Naive thymus-derived CD8-positive, alpha-beta T cell (primary cell): ENCODE measurements at places on chromosomes 3 and 15.

GRCh38 chr15:73341886-73342600, 26.7 kb downstream of the HCN4 start:
- no peak for DNase-seq

DNA sequence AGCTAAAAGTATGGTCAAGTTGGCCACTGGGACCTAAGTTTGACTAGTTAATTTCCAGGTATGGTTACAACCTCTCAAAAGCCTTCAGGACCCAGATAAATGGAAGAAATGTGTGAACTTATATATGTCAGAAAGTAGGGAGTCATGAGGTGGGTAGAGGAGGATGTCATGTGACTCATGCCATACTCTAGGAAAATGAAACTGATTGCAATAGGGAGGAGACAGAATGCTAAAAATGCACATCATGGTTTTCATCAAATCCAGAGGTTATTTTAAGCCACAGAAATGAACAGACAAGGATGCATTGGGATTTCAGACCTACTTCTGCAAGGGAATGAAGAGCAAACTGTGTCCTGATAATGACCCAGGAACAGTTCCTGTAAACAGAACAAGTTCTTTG, 310.0 kb downstream of the EDEM1 start:
- no peak for DNase-seq

- DNase-seq, result no peak
These were observed 583.0 kb upstream of the ROBO1 start for GRCh38 chr3:80350771-80351170.

GRCh38 chr15:38029736-38030135, 95.3 kb downstream of the TMCO5A start:
- DNase-seq, result no peak

DNA sequence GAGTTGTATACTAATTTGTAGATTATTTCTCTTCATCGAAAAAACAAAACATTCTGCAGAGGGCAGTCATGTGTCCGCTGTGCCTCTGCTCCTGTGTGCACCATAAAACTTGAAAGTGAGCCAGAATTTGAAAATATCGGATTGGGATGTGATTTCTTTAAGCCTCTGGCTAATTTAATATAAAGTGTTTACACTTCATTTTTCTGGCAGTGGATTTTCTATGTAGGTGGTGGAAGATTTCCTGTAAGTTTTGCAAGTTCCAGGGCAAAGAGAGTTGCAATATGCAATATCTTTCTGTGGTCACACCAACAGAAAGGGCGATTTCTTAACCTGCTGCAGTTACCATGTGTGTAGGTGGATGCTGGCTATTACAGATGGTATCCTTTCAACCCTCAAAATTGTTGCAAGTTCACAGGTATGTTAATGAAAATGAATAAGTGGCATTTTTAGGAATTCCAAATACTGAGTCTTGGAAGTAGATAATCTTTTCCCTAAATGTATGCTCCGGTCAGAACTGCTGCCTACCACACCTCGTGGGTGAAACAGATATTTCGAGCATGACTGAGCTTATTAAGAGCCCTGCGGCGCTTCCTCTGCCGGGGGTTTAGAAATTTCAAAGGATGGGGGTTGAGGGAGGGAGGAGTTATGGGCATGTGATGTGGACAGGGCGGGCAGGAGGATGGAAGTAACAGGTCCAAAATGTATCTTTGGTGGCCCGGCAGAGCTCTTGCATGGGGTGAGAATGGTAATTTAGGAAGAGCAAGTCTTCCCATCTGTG, 134.0 kb downstream of the PGPEP1L start:
- no peak for DNase-seq

DNA sequence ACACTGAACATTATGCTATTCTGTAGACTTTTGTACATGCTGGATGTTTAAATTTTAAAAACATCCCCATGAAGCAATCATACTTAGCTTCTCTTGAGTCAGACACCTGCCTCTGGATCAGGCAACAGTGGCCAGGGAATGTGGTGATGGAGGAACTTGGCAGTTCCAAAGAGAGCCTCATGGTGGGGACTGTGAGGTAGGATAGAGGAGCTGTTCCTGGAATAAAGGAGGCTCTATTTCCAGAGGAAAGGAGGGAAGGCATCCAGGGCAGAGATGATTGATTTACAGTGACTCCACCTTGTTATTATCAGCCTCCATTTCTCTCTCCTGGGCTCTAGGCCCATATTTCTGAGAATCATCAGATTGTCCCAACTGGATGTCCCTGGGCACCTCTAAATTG, 35.0 kb upstream of the ABHD17C start:
- DNase-seq, result no peak

DNA sequence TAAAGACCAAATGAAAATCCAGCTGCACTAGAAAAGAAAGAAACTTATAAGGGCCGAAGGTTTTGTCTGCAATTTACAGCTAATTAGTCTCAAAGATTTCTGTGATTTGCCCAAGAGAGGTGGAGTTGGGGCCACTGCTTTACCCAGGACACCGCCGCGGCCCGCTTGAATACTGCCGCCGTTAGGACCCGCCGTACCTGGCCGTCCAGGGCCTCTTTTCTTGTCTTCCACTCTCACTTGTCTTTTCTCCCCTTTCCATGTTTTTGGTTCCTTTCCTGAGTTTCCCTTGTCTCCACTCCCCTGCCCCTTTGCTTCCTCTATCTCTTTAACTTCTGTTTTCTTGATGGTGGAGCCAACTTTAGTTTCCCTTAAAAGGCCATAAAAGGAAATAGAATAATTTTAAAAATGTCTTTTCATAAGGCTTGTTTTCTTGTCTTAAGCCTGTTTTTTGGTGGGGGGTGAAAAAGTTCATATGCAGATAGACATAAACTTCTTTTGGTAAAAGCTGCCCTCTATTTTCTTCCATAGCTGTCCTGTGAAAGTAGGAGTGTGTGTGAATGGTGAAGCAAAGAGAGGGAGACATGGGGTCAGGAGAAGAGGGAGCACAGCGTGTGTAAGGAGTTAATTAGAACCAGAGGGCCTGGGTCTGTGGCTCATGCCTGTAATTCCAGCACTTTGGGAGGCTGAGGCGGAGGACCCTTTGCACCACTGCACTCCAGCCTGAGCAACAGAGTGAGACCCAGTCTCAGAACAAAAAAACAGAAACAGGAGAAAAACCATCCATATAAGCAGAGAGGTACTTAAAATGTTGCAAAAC, 16.0 kb upstream of the CCNL1 start:
- DNase-seq, result no peak
